Left lung (tissue), 14 donors: ENCODE measurements at places on chromosomes 11 and 22. TPM values are rescaled to one million over a fixed set of nuclear protein-coding genes. Genes with fewer than 3 reads are reported as not detected.

GRCh38 chr11:15127341-15127740 is 12.6 kb downstream of the INSC start:
- no peaks in the 10 kb centered on the region for H3K36me3 ChIP-seq
- H3K27ac ChIP-seq, result no peak overlapping the region
- H3K4me3 ChIP-seq, result no peak overlapping the region
- H3K27me3 ChIP-seq, result peaks cover 9% of the 10 kb centered on the region
- DNase-seq, result no peak

- peak overlapping the region; percentile 92 for H3K27ac ChIP-seq
- peak overlapping the region; percentile 71 for H3K4me3 ChIP-seq
- H3K4me1 ChIP-seq, result peaks cover 35% of the 10 kb centered on the region
- no peaks in the 10 kb centered on the region for H3K27me3 ChIP-seq
- DNase-seq, result no peak
These were observed 631 bp upstream of the C22orf39 start for GRCh38 chr22:19448076-19448607.

DNA sequence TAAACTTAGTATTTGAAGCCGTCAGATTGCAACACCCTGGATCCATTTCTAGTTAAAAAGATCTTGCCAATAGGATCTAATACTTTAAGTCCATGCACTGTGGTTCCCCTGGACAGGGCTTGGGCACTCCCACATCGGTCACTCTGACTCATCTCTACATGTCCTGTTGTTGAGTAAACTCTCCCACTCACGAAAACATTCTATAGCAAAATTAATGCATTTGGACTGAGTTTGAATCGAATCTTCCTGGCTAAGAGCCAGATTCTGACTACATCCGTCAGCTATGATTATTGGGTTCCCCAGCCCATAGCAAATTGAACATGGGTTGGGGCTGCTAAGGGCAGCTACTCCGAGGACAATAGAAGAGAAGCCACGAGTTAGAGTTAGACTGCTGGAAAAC is 182.1 kb upstream of the SORL1-AS1 start:
- H3K27ac ChIP-seq, result no peak overlapping the region
- H3K4me3 ChIP-seq, result no peak overlapping the region
- H3K36me3 ChIP-seq, result no peaks in the 10 kb centered on the region

- H3K27ac ChIP-seq, result no peak overlapping the region
- H3K4me1 ChIP-seq, result peaks cover 23% of the 10 kb centered on the region
- no peaks in the 10 kb centered on the region for H3K36me3 ChIP-seq
- no peak overlapping the region for H3K4me3 ChIP-seq
- no peaks in the 10 kb centered on the region for H3K27me3 ChIP-seq
- peak; percentile 47 for DNase-seq
These were observed 36.0 kb downstream of the CAPN1 start for GRCh38 chr11:65217441-65218423.

DENND5A gene
- total RNA-seq, result 65.7 TPM

STIP1 gene
- 124 TPM for total RNA-seq

CNTN5 gene
- total RNA-seq, result 0.08 TPM

TBX10 gene
- total RNA-seq, result not detected

ABTB2 gene
- total RNA-seq, result 6.9 TPM

CHRNA10 gene
- total RNA-seq, result 0.67 TPM
